Hematopoietic multipotent progenitor cell (in vitro differentiated cells): ENCODE measurements at places on chromosomes 13 and 19.

- DNase-seq: no peak
These were observed 1.5 kb downstream of the CALM3 start for GRCh38 chr19:46602392-46603194.

DNA sequence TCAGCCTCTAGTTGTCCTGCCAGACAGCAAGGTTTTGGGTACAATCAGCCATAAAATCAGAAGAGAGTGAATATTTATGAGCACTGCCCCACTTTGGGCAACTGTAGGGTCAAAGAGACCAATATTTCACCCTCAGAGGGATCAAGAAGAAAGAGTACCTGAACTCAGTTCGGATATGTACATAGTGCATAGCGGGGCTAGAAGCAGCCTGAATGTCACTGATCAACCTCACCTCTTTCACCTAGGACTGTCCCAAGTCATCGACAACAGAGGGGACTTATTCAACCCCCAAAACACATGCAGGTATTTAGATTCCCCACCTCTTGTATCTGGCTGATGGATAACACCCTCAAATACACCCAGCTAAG lies 446.9 kb downstream of the COG6 start:
- no peak for DNase-seq

DNA sequence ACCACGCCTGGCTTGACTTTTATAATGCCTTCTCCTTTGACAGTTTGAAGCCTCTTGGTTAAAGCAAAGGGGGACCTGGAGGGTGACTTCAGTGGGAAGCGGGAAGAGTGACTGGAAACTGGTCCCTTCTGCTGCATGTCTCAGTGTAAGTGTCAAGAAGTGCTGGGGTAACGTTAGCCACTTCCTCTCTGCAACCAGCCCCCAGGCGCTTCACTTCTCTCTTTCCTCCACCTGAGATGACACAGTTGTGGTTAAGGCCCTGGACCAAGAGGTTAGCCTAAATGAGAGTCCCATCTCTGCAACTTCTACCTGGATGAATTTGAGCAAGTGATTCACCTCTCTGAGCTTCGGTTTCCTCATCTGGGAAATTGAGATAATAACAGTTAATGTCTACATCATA lies 16.3 kb downstream of the LEUTX start:
- DNase-seq: no peak

DNA sequence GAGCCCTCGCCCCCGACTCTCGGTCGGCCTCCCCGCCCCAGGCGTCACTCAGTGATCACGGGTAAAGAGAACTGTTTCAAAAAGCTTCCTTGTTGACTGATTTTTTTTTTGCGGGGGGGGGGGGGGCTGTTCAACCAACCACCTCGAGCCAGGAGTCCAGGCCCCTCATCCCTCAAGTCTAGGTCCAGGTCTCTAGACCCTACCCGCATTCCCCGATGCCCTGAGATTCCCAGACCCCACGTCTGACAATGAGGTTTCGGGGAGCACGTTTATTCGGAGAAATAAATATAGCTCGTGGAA lies 4.3 kb downstream of the HRC start:
- no peak for DNase-seq

DNA sequence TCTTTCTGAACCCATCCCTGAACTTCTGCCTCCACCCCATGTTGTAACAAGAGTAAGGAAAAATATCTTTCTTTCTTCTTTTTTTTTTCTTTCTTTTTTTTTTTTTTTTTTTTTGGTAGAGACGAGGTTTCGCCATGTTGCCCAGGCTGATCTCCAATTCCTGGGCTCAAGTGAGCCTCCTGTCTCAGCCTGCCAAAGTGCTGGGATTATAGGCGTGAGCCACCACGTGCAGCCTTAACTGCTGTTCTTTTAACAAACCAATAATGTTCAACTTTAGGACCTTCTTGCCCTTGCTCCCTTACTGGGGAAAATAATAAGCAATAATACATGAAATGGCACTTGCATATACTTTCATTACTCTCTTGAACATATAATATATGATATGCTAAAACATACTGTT lies 19.6 kb downstream of the GPR183 start:
- no peak for DNase-seq

DNA sequence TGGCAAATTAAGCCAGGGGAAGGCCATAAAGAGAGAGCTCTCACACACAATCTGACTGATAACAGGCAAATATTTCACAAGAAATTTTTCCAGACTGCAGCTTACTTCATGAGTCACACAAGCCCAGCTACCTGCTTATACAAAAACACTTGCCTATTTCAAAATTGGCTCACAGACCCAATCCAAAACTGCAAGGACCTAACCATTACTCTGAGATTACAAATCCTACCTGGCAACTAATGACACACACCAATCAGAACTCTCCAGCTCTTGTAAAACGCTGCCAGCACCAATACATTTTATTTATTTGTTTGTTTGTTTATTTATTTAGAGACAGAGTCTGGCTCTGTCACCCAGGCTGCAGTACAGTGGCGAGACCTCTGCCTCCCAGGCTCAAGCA lies 18.1 kb upstream of the ZFP82 start:
- DNase-seq: no peak

DNA sequence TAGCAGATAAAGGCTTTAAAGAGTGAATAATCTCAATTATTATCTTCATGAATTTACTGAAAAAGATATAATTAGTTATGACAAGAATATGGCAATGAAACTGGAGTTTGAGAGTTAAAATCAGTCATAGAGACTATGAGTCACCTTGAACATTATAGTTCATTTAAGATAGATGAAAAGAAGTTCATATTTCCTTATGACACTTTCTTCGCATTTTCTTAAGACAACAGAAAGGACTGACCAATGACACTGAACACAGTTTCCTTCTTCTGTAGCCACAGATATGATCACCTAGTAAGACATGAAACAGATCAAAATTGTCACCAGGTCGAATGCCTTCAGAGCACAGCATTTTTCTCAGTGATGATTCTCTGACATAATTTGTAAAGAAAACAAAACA lies 202.1 kb downstream of the KLF12 start:
- DNase-seq: no peak

- DNase-seq: no peak
These were observed 9.6 kb upstream of the SLC15A1 start for GRCh38 chr13:98761986-98762616.

DNA sequence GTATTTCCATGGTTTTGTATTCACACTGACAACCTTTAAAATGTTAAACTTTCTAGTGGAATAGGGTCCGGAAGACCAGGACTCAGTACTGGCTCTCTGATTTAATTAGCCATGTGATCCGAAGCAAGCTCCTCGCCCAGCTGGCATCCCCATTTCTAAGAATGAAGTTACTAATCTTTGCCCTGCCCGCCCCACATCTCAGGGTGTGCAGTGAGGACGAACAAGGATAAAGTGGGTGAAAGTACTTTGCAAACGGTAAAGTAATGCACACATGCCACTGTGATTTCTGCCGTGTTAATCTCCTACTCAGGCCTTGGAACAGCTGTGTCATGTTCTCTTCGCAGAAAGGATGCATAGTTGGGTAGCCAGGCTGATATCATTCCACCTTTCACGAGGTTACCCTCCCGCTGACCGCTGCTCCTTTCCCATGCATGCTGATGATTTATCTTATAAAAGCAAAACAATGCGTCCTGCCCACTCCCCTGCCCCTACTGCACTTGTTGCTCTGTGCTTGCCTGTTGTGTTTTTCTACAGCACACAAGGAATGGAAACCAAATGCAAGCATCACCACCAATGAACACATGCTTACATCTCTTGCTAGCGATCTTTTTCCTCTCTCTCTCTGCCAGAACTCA lies 539.0 kb downstream of the EFNB2 start:
- DNase-seq: no peak

DNA sequence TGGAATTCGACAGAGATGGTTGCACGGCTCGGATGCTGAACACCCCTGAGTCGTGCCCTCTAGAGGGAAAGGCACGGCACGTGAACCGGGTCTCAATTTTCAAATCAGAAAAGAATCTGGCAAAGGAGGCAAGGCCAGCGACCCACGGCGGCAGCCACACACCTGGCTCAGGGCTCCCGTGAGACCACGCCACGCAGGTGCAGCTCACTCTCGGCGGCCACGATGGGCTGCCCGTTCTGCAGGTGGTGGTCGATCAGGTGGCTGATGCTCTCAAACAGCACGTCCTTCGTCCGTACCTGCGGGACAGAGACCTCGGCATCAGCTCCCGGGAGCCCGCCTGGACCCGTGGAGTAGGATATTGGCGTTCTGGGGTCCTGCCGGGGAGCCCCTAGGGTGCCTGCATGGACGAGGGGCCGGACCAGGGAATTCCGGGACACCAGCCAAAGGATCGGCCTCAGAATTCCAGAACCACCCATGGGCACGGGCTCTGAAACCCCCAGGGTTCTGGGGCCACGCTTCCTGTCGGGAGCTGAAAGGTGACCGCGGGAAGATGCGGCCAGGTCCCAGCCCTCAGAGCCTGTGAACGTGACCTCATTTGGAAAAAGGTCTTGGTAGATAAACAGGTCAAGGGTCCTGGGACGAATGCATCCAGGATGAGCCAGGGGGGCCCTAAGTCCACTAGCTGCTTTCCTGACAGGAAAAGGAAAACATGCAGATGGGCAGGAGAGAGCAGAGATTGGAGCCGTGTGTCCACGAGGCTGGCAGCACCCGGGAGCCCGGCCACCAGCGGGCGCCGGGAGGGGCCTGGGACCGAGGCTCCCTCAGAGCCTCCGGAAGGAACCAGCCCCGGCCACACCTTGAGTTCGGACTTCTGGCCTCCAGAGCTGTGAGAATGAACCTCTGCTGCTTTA lies 10.1 kb upstream of the C2CD4C start:
- DNase-seq: no peak

DNA sequence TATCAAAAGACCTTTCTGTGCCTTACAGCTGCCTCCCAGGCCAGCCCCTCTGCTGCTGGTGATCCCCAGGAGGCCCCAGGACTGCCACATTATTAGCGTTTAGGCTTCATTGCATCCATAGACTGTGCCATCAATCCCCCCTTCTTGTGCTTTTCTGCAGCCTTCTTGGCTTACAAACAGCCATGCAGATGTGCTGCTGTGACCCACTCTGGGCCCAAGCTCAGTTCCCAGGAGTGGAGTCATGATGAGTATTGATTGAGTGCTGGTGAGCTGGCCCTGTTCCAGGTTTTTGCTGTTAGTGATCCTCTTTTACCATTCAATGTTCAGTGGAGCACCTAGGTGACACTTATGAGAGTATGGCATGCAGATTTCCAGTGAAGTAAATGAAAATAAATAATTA lies 59.9 kb upstream of the SLAIN1 start:
- no peak for DNase-seq

DNA sequence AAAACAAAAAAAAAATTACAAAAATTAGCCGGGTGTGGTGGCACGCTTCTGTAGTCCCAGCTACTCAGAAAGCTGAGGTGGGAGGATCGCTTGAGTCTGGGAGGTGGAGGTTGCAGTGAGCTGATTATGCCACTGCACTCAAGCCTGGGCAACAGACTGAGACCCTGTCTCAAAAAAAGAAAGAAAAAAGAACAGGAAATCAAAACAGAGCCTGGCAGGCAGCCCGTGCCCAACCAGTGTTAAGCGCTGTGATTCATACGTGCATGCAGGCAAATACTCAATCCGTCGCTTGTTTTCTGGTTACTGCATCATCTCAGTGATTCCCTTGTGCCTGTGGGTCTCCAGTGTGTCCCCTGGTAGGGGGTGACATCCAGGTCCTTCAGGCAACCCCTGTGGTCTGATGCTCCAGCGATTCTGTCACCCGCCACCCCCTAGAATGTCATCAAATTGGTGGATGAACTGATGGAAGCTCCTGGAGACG lies 18.1 kb downstream of the DDX39A start:
- DNase-seq: no peak

GRCh38 chr19:52248241-52248640 lies 21.1 kb upstream of the ZNF766 start:
- peak; percentile 88 for DNase-seq

DNA sequence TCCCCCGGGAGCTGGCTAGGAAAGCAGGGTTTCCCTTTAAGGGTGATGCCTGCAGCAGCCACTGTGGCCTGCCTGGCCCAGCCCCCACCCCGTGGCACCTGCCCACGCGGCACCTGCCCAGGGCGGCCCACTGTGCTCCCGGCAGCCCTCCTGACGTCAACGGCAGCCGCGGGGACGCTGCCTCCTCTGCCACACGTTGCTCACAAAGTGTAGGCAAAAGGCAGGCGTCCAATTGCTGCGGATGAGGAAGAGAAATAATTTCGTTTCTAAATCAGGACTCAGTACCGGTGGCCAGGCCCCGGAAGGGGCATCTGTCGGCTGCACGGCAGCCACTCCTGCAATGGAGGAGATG lies 122.3 kb downstream of the URI1 start:
- DNase-seq: no peak

- DNase-seq: no peak
These were observed 6.6 kb upstream of the PRR19 start for GRCh38 chr19:42295342-42295741.

- DNase-seq: no peak
These were observed 23.5 kb downstream of the TFDP1 start for GRCh38 chr13:113607889-113608635.
